ENCODE measurements at places on chromosomes 7 and 10. TPM values are rescaled to one million over a fixed set of nuclear protein-coding genes. Genes with fewer than 3 reads are reported as not detected.

GRCh38 chr10:133062085-133062484 lies 25.6 kb upstream of the ADGRA1 start:
- DNase-seq, result no peak

ENKUR gene
- 0.32 TPM for total RNA-seq

DRGX gene
- not detected for total RNA-seq

GRCh38 chr7:139523199-139523941 lies at the start of gene CLEC2L:
Gene CLEC2L, plus strand, starts transcription at chr7:139523685. Its CDS starts 243 bp downstream, at chr7:139523928.
- DNase-seq, result no peak

CYP3A7 gene
- total RNA-seq, result not detected

DNA sequence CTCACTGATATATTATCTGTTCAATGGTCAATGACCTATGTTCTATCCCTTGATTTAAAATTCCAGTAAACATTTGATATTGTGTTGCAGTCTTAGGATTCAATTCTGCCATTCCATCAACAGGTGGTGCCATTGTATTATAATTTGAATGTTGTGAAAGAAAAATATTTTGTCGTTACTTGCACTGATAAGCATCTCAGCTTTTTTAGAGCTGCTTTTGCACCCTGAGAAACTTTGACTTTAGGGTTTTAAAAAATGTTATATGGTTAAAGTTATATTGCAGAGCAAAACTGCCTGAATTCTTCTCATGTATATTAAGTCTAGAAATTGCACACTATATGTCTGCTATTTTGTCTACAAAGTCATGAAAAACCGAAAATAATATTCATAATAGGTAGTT lies 18.8 kb upstream of the MINDY3 start:
- no peak for DNase-seq

SOSTDC1 gene
- 0.20 TPM for total RNA-seq

GRCh38 chr10:122493761-122494160 lies 32.4 kb downstream of the HTRA1 start:
- DNase-seq, result no peak

DNA sequence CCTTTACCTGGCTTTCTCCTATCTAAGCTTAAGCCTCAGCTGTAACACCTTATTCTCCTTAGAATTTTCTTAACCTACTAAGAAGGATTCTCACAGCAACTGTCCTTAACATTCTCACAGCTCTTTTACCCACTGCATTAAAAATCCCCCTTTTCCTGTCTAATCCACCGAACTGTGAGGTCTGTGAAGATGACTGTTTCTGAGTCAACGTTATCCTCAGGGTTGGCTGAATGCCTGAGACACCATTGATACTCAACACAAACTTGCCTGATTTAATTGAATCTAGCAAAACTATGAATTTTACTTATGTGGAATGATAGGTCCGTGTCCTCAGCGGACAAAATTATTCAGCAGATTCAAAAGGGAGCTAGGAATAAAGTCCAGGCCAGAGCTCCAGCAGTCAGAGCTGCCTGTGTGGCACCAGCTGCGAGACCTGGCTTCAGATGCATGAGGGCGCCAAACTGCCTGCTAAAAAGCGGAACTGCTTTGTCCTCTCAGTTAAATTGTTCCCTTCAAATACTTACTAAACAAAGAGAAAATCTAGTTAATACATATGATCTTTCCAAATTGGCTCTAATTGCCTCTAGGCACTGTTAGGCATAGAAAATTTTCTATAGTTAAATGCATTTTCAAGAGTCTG lies 33.4 kb upstream of the VWDE start:
- DNase-seq, result no peak

GRCh38 chr10:123450956-123451605 lies 215.1 kb upstream of the GPR26 start:
- DNase-seq, result no peak

DNA sequence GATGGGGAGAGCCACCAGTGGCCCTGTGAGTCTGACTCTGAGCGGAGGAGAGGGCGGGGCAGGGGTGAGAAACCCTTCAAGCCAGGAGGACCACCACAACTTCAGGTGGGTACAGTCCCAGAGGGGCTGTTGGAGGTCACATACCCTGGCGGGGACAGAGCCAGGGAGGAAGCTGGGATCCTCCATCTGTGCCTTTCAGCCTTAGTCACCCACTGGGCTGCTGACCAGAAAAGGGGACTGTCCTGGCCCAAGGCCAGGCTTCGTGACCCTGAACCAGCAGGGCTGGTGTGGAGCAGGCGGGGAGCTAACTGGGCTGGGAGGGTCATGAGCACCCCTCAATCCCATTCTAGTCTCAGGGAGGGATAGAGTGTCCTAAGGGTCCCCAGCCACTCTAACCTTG lies 1.5 kb upstream of the CALHM3 start:
- no peak for DNase-seq

DNA sequence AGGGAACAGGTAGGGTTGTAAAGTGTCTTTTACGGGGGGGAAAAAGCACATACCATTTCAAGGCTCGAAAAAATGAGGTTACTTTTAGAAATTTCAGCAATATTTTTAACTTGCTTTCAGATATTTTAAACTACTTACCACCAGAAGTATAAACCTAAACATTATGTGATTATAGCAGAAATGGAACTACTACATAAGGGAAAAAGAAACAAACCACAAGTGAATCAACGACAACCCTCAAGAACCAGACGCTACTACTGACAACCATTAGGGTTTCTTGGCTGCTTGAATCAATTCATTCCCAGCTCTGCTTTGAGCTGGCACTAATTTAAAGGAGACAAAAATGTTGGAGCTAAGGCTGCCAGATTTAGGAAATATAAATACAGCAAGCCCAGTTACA lies 80.1 kb downstream of the ZFAND4 start:
- DNase-seq, result no peak

DNA sequence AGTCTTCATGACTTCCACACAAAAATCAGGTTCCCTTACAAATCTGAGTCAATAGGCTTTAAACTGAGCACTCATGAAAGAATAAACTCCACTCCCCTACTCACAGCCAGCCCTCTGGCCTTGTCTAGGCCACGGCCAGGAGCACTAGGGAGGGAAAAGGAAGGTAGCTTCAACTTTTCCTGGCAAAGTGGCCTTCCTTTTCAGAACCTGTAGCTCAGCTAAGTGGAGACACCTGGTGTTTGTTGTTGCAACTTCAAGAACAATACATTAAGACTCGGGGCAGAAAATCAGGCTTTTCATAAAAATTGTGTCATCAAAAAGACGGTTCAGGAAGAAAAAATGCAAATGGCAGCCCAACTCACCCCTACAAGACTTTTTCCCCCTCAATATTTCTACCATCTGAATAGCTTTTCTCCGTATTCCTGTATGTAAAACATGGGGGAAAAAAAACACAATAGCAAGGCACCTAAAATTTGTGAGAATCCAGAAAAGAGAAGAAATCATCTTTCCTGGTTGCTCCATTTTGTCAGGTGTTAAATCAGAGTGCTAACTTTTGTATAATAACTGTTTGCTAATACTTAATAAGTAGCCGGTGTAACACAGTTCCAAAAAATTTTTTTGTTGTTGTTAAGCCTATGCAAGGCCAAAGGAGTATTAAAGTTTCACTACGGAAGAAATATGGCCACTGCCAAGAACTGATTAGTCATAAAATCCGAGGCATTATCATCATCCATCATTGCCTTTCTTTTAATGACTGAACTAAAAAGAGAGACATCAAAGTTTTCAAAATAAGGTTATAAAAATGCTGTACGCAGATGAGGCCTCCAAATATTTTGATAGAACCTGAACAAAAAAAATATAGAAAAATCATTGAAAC lies 66.2 kb upstream of the ARID5B start:
- DNase-seq, result peak; percentile 71

- DNase-seq, result no peak
Measured at GRCh38 chr10:128150561-128150960, 24.3 kb upstream of the MKI67 start.

GRCh38 chr10:7928536-7928935 lies 110.2 kb downstream of the TAF3 start:
- DNase-seq, result no peak

MYL10 gene
- total RNA-seq, result not detected

GRCh38 chr10:120609006-120609405 lies 152.0 kb downstream of the PLPP4 start:
- DNase-seq, result no peak

DNA sequence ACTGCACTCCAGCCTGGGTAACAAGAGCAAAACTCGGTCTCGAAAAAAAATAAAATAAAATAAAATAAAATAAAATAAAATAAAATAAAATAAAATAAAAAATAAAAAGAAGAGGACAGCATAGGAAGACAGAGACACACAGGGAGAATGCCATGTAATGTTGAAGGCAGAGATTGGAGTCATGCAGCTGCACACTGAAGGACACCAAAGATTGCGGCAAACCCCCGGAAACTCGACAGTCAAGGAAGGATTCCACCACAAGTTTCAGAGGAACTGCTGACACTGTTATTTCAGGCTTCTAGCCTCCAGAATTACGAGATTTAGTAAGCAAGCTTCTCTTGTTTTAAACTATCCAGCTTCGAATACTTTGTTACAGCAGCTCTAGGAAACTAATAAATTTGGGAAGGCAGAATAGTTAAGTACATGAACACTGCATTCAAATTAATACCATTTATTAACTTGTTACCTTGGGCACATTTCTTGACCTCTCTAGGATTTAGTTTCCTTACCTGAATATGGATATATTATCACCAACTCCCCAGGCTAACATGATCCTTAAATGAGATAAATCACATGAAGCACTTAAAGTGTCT lies 9.5 kb downstream of the CPED1 start:
- no peak for DNase-seq

- DNase-seq, result no peak
Measured at GRCh38 chr7:30924624-30925023, 13.0 kb downstream of the AQP1 start.

TET1 gene
- 2.7 TPM for total RNA-seq

DNA sequence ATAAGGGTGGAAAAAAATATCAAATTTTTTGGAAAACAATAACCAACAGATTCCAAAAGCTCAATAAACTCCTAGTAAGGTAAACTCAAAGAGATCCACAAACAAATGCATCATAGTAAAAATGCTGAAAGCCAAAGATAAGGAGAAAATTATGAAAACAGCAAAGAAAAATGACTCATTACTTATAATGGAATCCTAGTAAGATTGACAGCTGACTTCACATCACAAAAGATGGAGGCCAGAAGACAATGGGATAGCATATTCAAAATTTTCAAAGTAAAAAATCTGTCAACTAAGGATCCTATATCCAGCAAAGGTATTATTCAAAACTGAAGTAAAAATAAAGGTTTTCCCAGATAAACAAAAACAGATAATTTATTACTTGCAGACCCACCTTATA lies 183.4 kb upstream of the VIPR2 start:
- peak; percentile 4 for DNase-seq

BLVRA gene
- 29.7 TPM for total RNA-seq

GRCh38 chr10:95401704-95402469 lies 111.1 kb upstream of the PDLIM1 start:
- DNase-seq, result no peak

DNA sequence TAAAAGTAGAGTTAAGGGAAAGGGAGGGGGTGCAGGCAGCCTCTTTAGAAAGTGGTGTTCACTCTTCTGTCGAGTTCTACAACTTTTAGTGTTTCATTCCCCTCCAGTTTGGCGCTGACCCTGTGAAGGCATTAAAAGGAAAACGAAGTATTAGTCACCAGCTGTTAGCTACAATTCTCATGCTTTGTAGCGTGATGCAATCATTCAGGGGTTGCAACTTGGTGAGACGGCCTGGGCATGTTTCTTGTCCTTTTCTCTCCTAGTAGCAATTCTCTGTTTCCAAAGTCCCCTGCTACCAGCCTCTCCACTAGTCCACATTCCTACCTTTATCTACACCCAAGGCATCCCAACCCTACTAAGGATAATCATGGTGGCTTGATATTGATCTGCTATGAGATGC lies 33.7 kb upstream of the DGKI start:
- DNase-seq, result no peak

DNA sequence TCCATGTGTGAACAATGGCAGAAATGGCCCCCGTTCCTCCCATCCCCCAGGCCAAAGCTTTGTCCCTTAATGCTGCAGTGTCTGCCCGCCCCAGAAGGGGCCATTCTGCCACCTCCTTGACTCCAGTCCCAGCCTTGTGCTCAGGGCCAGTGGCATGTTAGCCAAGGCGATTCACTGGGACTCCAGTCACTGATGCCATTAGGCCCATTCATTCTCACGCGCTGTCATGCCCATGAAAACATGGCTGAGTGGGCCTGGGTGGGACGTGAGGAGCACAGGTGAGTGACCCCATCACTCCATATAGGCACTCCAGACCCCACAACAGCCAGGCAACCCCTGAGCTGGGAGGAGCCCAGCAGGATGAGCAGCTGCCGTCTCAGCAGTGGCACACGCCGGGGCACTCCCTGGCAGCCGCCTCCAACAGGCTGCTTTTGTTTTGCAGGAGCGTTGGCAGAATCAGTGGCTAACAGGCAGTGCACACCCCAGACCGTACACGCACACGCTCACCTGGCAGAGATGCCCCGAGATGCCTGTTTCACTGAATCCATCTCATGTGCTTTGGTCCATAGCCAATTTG lies 79.5 kb downstream of the TCERG1L start:
- DNase-seq, result no peak

DNA sequence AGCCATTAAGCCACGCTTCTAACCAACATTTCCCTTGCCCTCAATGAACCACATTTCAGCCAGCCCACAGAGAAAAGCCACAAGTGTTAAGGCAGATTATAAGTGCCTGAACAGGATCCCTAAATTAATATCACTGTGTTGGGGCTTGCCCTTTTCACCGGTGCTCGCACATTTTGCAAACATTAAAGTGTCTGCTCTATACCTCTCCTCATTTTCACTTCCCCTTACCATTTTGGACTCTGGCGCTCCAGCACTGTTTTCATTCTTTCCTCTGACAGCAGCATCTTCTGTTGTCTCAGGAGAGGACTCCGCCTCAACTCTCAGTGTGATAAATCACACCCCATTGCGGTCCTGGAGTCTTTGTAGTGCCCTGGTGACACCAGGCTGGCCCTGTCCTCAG lies 274.2 kb downstream of the BAMBI start:
- no peak for DNase-seq

DNA sequence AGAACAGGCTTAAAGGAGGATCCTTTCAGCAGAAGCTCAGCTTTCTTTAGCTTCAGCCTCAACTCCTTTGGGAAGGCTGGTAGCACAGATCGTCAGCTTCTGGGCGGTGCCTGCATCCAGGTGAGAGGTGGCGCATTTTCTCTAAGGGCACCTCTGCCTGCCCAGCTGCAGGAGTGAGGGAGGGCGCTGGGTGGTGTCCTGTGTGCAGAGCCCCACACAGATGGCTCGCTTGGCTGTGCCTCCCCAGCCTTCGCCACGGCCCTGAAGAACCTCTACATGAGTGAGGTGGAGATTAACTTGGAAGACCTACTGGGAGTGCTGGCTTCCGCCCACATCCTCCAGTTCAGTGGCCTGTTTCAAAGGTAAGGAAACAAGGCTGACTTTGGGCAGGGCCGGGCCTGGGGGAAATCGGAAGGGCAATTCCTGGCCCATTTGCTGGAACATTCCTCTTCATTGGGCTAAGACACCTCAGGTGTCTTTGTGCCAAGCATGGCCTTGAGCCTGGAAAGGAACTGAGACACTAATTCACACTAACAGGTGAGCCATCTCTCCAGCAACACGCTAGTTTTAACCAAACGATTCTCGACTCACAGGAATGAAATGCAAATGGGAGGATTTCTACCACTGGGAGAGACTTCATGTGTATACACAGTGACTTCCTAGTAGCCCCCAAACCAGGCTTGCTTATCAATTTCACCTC lies 19.9 kb downstream of the BTBD16 start:
- no peak for DNase-seq

All from HCT116 (cell line).